Heart left ventricle (tissue), 16 donors: ENCODE measurements at places on chromosomes 5 and 9. TPM values are rescaled to one million over a fixed set of nuclear protein-coding genes. Genes with fewer than 3 reads are reported as not detected.

CYFIP2 gene
- polyA plus RNA-seq: 23.2 TPM

DMRT3 gene
- not detected for polyA plus RNA-seq

PCDHA3 gene
- not detected for polyA plus RNA-seq

DNA sequence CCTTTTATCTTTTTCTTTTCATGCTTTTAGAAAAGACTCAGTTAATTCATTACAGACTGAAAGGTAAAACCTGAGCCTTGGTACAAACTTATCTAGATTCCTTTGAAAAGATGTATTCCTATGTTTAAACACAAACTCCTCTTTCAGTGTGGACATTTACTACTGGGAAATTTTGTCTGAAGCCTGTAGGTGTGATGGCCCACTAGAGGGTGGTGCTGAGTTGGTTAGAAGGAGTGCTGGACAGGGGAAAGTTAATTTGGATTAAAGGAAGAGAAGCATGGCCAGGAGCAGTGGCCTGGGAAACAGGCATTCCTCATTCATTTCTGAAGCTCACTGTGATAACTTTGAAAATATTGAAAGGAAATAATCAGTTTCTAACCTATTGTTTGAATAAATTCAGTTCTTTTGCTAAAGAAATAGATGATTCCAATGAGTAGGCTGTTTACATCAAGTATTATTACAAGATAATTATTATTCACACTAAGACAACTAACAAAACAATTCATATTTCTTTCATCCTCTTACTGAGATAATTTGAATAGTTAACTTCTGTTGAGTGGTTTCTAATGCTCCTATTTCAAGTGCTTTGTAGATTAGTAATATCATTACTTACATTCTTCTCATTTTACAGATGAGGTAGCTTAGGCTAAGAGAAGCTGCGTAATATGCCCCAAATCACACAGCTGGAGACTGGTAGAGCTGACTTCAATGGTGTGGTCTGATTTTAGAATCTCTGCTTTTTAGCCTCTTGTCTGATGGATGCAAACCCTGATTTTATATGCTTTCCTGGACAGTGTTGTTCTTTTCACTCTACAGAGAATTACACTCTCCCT lies 150.9 kb downstream of the ADGRV1 start:
- peaks cover 3% of the 10 kb centered on the region for H3K27me3 ChIP-seq
- DNase-seq: peak; percentile 21
- no peak overlapping the region for H3K27ac ChIP-seq
- H3K36me3 ChIP-seq: no peaks in the 10 kb centered on the region
- no peaks in the 10 kb centered on the region for H3K4me1 ChIP-seq

DNA sequence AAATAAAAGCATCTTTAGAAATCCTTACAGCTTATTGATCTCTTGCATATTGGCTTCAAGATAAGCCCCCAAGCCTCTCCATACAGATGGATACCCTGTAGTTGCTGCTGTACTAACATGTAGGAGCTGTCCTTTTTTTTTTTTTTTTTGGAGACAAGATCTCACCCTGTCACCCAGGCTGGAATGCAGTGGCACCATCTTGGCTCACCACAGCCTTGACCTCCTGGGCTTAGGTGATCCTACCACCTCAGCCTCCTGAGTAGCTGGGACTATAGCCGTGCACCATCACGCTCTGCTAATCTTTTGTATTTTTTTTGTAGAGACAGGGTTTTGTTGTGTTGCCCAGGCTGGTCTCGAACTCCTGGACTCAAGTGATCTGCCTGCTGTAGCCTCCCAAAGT lies 35.4 kb downstream of the SNX30 start:
- H3K4me3 ChIP-seq: no peak overlapping the region
- no peaks in the 10 kb centered on the region for H3K36me3 ChIP-seq
- no peak overlapping the region for H3K27ac ChIP-seq
- no peaks in the 10 kb centered on the region for H3K27me3 ChIP-seq
- no peak for DNase-seq

GRCh38 chr9:113559834-113560800 lies 96.6 kb downstream of the RGS3 start:
- DNase-seq: no peak
- no peak overlapping the region for H3K27ac ChIP-seq

DNA sequence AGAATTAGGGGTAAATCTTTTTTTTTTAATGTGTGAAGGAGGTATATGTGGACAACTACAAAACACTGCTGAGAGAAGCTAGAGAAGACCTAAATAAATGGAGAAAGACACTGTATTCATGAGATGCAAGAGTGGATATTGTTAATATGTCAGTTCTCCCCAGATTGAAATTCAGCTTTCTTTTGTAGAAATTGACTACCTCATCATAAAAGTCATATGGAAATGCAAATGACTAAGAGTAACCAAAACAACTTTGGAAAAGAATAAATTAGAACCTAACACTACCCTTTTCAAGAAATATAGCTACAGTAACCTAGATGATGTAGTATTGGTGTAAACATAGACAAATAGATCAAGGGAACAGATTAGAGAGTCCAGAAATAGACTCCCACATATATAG lies 400.7 kb downstream of the ADGRV1 start:
- H3K27me3 ChIP-seq: no peaks in the 10 kb centered on the region
- no peaks in the 10 kb centered on the region for H3K36me3 ChIP-seq
- no peaks in the 10 kb centered on the region for H3K4me1 ChIP-seq
- no peak overlapping the region for H3K27ac ChIP-seq
